ENCODE measurements at places on chromosomes 7 and 10.

GRCh38 chr7:105752671-105753275 is 123.6 kb downstream of the ATXN7L1 start:
- DNase-seq = no peak

DNA sequence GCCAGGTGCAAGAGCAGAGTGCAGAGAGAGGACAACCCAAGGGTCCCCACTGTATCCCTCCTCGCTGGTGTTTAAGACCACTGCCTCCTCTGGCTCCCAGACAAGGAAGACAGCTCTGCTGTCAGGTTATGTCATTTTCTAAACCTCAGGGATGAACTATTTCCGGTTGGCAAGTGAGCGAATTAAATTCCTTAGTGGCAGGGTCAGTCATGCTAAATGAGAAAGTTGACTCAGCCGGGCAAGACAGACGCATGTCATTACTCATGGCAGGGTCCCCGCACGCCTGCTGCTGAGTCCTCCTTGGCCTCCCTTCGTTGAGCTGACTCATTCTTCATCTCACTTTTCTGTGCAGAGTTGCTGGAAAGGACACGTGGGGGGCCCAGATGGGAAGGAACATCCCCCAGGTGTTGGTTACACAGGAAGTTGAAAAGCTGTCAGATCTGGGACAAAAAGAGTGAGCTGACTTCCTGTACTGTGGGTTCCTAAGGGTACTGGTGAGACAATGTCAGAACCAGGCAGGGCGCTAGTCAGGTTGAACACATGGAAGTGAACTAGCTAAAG is 47.1 kb upstream of the UCN3 start:
- peak; percentile 98 for DNase-seq

GRCh38 chr10:85594239-85594638 is 772.4 kb downstream of the GRID1 start:
- DNase-seq = peak; percentile 16

DNA sequence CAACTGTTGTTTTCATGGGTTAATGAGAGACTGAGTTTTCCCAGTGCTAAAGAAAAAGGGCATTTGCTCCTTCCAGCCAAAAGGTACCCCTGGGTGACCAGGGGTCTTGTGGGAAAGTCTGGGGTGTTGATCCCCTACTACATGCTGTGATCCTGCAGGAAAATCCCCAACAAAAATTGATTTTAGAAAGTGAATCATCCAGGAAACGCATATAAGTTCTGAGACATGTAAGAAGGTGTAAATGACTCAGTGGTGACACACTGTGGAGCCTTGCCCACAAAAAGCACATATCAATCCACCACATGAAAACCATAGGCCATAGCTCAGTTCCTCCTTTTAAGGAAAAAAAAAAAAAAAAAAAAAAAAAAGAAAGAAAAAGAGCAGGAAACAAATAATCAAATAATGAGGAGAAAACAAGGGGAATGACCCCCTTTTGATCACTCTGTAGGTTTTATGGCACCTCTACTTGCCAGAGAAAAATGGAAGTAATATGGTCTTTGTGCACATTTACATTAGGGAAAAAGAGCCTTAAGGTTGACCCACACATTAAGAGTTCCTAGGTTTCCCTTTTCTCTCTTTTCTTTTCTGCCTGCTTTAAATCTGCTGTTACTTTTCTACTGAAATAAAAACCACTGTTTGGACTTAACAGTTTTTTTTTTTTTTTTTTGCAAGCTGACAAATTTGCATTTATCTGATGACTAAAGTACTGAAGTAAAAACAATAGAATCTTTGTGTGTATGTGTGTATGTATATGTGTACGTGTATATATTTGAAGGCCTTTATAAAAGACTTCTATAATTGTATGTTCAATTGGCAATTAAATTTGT is 386.0 kb downstream of the KIF20B start:
- DNase-seq = peak; percentile 83

- DNase-seq = peak; percentile 25
These were observed 3.7 kb upstream of the NDST2 start for GRCh38 chr10:73814896-73815718.

DNA sequence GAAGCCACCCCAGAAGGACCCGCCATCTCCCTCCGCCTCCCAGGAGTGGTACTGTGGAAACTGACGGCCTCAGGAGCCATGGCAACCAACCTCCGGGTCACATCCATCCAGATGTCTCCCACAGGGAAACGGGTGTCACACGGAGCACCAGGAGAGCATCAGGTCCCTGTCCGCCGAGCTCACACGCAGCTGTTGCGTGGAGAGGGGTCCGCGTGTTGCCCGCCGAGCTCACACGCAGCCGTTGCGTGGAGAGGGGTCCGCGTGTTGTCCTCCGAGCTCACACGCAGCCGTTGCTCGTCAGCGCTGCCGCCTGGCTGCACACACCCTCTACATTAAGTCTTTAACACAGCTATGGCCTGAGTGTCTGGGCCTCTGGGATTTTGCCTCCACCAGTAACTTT is 311.1 kb upstream of the SHH start:
- DNase-seq = no peak
